SK-N-DZ (cell line): ENCODE measurements at places on chromosomes 16 and 17.

DNA sequence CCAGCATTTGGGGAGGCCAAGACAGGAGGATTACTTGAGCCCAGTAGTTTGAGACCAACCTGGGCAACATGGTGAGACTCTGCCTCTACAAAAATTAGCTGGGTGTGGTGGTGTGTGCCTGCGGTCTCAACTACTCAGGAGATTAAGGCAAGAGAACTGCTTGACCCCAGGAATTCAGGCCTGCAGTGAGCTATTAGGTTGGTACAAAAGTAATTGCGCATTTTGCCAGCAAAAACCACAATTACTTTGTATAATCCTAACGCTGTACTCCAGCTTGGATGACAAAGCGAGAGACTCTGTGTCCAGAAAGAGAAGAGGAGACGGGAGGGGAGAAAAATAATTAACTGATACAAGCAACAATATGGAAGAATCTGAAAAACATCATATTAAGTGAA, 32.7 kb downstream of the YWHAE start:
- DNase-seq, result no peak

- DNase-seq, result peak; percentile 75
These were observed at the start of gene CHMP6 for GRCh38 chr17:80991645-80992076. TSS of gene CHMP6 (plus strand) at chr17:80991841. CDS start at chr17:80991919, 78 bp downstream.

DNA sequence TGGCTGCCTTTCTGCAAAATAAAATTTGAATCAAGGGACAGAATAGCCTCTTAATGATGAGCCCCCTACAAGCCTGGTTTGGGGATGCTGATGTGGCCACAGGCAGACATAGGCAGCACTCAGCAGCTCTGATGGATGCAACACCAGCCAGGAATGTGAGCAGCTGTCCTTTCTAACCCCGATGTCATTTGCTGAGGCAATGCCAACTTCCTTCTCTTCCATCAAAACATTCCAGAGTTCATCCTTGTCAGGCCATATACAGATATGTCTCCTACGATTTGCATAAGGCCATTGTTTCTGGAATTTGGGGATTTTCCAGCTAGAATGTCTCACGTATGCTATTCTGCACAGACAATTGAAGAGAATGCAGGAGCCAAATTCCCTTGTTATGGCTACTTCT, 52.1 kb upstream of the MYOCD start:
- DNase-seq, result no peak

DNA sequence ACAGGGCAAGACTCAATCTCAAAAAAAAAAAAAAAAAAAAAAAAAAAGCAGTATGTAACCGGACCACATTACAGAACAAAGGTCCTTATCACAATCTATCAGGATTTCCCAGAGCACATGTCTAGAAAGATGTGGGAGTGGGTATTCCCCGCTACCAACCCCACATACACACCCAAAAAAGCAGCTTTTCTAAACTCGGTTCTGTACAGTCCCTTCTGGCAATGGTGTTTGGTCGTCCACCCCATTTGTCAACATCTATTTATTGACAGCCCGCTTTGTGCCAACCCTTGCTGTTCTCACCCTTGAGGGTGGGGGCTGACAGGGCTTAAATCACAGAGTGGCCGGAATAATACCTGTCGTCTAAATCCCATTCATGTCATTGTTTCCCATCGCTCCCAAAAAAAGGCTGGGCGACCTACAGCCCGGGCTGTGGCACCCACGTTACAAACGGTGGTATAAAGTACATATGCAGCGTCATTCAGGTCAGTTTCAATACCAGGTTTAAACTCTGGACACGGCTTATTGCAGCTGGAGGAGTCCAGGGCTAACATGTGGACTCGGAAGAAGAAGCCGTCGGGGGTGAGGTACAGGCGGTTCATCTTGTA, 3.6 kb downstream of the C17orf58 start:
- peak; percentile 32 for DNase-seq

DNA sequence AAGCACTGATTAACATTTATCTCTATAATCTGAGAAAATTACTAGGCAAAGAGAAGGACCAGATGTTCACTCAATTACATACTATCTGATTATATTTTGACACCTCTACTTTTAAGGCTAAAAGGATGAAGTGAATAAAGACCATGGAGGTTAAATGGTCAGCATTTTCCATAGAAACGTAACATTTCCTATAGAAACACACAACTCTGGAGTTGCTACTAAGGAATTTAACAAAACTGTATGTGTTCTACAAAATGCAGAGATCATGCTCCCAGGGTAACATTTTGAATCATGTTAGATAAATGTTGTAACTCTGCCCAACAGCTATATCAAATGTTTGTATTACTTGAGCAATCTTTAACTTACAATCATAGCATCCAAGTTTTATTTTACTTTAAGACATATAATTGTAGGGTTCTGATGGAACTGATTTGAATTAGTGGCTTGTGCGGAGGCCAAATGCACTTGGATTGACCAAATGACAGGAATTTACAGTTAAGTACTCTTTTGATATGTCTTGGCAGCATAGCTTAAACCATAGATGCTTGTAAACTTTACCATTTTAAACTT, 97.7 kb downstream of the RPGRIP1L start:
- DNase-seq, result no peak

- DNase-seq, result peak; percentile 61
These were observed 58.2 kb upstream of the RPH3AL start for GRCh38 chr17:410543-411401.

- DNase-seq, result peak; percentile 55
These were observed 17.1 kb upstream of the RHOT1 start for GRCh38 chr17:32124985-32125847.

DNA sequence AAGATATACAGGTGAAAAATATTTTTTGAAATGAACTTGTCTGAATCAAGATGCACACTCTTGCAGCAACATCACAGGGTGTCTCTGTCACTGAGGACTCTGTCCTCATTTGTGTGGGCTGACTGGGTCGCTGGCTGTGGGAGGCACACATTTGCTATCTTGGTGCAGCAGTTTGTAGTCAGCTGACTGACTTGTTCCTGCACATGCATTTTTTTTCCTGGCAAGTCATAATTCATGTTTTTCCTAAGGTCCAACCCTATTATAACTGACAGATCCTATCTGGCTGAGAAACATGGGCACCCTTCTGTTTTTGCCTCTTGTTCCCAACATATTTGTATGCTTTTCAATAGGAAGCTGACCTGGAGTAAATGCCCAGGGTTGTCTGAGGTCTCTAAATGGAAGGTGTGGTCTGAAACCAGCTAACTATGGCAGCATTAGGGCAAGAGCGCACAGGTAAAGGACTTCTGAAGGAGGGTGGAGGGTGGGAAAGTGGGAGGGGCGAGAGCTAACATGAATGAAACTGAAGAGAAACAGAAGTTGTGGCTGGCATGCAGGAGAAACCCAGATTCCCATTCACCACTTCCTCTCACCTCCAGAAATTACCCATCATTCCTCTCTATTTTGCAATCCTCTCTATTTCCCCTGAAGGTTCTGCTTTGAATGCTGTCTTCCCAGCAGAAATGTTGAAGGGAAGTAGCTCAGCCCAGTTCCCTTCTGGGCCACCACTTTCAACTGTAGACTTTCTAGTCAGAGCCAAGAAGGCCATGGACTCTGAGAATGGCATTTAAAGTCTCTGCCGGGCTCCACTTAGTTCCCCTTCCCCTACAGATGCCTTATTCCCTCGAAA, 166.1 kb downstream of the PRKCA start:
- no peak for DNase-seq

DNA sequence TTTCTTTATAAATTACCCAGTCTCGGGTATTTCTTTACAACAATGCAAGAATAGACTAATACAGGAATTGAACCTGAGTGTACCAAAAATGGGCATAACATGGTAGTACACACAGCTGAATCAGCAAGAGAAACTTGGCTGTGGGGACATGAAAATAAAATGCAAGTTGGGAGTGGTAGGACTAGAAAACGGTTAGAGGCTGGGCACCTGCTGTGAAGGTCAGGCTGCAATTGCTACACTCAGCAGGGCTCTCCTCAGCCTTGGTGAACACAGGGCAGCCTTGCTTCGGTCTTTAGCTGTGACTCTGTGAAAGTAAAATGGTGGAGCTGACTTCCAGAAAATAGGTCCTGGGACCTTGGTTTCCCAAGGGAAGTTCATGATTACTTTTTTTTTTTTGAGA, 45.6 kb downstream of the CNGB1 start:
- no peak for DNase-seq

- DNase-seq, result no peak
These were observed 132.4 kb downstream of the PRKCB start for GRCh38 chr16:23968176-23968575.

DNA sequence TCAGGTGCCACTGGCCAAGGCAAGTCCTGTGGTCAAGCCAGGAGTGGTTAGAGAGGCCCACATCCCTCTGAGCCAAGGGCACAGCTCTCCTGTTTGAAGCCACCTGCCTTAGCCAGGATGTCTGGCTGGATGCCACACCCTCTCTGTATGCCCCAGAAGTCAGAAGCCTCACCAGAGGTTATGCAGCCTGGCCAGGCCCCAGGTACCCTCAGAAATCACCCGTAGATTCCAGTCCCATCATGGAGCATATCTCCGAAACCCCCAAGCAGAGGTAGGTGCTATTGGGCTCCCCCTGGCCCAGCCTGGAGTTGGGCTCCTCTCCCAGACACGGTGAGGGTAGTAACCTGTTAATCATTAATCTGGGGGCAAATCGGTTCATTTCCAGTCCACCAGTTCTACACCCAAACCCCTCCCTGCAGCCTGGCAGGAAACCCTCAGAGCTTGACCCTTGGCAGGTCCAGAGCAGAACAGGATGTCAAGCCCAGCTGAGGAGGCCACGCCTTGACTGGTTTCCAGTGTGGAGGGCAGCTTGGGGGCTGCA, 60.6 kb upstream of the TMEM97 start:
- DNase-seq, result no peak

DNA sequence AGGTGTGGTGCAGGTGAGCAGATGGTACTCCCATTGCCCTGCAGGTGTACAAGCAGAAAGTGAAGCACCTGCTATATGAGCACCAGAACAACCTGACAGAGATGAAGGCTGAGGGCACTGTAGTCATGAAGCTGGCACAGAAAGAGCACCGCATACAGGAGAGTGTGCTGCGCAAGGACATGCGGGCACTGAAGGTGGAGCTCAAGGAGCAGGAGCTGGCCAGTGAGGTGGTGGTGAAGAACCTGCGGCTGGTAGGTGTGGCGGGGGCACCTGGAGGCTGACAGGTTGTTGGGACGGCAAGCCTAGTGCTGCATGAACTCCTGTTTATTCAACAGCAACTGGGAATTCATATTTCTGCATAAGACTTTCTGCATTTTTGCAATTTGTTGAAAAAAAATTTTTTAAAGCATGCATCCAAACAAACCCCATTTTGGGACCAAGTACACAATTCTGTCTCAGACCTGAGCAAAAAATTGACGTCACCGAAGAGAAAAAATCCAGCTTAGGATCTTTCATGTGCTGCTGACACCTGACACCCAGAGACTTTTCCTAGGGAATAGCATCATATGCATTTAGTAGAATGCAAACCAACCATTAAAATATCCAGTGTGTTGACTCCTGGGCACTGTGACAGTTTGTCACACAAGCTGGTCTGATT, 13.5 kb upstream of the DBNDD1 start:
- no peak for DNase-seq

DNA sequence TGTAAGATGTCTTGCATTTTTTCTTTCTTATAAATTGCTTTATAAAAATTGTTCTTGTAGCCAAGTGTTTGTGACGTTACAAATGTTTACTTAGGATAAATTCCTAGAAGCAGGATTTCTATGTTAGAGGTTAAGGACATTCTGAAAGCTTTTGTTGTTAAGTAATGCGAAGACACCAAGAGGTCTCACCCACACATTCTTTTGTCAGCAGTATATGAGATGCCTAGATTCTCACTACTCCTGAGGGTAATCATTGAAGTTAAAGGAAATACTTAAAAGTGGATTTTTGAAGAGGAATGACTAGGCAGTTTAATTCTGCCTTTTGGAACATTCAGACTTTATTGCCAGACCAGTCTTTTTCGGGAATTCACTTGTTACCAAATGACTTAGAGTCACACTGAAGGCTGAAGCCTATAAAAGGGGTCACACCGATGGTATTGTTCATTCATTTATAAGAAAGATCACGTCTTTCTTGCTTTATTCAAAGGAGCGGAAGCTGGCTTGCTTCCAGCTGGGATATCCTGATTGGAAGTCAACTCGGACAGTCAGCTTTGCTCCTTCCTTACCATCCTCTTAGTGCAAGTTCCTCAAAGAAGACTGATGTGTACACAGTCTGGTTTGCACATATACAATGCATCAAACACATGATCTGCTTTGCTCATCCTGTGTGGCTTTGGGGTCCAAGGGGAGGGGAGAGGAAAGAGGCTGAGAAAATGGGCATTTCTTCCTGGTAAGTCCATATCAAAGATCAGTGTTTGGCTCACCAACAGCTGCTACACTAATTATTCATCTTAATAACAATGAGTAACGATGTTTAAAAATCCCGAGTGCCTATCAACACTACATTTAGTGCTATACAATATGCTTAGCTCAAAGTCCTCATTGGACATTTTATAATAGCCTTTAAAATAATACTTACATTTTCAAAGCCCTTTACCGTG, 160.0 kb downstream of the MAP2K6 start:
- DNase-seq, result no peak

DNA sequence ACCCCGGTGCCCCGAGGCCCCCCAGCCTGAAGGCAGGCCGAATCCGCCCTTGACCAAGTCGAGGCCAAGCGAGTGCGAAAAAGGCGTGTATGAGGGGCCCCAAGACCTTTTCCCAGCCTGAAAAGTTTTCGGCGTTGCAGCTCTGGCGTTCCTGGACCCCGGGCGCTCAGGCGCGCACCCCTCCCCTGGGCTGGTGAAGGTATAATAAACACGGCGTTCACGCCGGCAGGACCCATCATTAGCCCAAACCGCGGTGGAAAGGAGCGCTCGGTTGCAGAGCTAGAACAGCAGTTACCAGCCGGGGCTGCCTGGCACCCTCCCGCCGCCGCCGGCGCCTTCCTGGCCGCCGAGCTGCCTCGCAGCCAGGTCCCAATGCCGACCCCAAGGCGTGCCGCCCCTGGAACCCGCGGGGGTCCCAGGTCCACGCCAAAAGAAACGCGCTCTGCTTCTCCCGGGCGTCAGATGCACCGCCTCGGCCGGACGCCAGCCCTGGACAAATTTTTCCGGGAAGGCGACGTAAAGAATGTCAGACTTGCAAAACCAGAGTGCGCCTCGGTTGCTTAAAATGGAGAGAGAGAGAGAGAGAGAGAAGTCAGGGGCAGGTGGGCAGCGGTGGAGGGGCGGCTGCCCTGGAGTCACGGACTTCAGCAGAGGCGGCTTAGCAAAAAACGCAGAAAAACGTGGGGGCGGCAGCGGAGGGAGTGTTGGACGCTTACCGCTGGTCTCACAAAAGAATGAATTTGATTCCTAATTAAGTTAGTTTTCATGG, 11.5 kb upstream of the FOXF1 start:
- no peak for DNase-seq

- no peak for DNase-seq
These were observed 98.0 kb upstream of the KIF2B start for GRCh38 chr17:53724726-53725125.

GRCh38 chr16:67542464-67542863, 13.8 kb downstream of the RIPOR1 start:
- DNase-seq, result peak; percentile 45

DNA sequence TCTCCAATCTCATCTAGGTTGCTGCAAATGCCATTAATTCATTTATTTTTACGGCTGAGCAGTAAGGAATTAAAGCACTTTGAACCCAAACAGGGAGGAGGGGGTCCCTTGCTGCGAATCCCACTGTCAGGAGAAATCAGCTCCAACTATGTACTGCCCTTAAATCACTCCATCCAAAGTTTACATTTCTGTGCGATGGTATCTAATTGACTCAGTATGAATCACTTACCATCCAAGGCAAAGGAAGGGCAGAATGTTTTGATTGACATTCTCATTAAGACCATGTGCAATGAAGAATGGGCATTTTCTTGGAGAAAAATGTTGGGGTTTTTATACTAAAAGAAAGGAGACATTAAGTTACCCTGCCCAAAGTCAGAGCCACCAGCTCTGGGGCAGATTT, 47.7 kb upstream of the XYLT1 start:
- DNase-seq, result no peak
